ENCODE measurements at places on chromosomes 4 and X.
A peak's percentile ranks its signal among the peaks of the same experiment; 100 is the strongest.

DNA sequence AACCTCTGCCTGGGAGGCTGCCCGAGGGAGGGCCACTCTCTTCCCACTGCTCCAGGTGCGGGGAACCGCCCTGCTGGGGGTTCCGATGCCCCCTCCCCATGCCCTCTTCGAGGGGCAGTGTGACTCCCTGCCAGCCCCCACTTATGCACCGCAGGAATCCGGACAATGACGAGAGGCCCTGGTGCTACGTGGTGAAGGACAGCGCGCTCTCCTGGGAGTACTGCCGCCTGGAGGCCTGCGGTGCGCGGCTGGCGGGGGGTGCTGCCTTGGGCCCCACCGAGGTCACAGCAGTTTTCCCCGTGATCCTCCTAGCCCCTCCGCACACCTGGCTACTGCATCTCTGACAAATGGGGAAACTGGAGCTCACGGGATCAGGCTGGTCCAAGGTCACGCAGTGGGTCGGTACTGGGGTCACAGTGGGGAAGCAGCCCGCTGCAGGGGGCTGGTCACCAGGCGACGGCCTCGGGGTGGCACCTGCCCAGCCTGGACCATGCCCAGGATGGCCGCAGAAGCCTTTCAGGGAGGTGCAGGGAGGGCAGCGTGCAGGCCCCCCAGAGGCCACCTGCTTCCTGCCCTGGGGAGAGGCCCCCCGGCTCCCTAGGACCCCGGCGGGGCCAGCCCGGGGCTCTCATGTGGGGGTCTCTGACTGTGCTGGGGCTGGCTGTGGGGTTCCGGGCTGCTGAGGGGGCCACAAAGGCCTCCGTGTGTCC, 3.5 kb downstream of the HGFAC start:
- no peak for DNase-seq

- DNase-seq, result no peak
These were observed 110.7 kb downstream of the ARAP2 start for GRCh38 chr4:36133658-36134057.

DNA sequence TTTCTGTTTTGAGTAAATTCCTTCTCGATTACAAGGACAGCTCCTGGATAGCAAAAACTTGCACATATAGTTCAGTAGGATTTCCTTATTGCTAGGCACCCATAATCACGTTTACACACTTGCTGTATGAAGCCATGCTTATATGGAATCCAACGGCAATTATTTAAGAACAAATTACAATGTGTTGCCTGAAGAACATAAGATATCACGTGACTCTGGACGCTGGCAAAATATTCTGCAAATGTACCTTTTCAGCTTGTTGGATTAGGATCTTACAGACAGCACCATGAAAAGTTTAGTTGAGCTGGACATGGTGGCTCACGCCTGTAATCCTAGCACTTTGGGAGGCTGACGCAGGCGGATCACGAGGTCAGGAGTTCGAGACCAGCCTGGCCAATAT, 17.4 kb downstream of the MFAP3L start:
- DNase-seq, result no peak

DNA sequence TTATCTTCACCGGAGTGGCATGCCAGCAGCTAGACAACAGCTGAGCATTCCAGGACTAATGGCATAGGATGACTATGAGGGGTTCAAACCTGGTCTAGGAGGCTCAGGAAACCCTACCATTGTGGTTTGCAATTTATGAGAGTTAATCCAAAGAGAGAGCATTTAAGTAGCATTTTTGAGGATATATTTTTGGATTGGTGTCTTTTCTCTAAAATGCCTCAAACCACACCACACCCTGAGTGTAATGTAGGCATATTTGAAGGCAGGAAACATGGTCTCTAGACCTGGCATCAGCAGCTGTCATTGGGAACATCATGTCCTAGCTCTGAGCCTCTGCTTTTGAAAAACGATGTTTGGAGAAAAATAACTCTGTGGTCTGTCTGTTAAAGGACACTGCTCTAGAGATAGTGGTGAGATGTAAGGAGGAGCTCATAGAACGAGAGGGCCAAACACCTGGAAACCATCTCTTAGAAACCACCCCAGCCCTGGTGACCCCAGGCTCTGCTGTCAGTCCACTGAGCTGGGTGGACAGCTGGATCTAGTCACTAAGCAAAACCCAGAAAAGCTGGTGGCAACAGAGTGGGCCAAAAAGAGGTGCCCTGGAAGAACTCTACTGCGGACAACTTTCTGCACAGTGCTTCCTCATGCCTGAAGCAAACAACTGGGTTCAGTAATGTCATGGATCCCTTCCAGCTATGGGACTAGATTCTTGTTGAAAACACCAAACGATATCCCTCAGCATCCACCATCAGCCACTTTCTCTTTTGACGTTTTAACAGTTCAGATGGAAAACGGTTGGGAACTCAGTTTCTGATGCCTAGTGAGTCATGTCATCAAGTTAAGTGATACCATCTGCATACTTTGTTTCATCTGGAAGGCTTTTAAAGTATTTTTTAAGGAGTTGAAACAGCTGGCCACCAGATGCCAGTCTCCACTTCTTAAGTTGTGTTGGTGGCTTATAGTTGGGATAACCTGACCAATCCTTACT, 100.2 kb upstream of the C1QTNF7 start:
- DNase-seq, result no peak

GRCh38 chrX:97616883-97617530, 733.3 kb downstream of the RPA4 start:
- no peak for DNase-seq

DNA sequence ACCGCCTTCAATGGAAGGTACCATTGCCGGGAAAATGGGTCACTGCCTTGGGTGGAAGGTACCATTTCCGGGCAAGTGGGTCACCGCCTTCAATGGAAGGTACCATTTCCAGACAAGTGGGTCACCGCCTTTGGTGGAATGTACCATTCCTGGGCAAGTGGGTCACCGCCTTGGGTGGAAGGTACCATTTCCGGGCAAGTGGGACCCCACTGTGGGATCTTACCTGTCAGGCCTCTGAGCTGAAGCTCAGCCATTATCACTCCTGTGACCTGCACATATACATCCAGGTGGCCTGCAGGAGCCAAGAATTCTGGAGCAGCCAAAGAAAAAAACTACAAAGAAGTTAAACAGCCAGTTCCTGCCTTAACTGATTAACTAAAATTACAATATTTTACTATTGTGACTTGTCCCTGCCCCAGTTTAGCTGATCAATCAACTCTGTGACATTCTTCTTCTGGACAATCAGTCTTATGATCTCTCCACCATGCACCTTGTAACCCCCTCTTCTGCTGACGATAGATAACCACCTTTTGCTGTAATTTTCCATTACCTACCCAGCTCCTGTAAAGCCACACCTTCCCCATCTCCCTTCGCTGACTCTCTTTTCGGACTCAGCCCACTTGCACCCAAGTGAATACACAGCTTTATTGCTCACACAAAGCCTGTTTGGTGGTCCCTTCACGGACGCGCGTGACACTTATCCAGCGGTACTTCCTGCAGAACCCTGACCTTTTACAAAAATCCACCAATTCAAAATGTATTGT, 313.2 kb downstream of the DHRSX start:
- no peak for DNase-seq

DNA sequence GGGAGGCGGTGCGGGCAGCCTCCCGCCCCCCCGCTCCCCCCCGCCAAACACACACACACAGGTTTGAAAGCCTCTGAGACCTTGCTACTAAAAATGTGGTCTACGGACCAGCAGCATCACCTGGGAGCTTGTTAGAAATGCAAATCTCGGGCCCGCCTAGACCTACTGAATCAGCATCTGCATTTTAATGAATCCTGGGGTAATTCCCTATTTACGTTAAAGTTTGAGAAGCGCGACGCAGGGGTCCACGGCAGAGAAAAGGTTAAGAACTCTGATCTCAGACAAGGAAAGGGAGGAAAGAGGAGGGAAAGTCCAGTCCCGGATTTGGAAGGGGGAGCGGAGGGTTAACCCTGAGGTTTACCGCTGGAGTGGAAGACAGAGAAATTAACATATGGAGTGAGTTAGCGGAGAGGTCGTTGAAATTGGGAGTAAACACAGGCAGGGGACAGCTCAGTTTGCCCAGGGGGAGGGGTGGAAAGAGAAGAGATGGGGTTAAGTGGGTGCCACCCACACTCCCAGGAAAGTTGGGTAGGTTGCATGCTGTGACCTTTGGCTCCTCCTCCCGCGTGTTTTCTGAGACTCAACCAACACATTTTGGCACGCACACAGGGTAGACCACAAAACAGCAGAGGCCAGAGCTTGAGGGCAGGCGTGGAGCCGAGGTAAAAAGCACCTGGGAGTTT, 483.6 kb downstream of the BCOR start:
- peak; percentile 53 for DNase-seq

- no peak for DNase-seq
These were observed 21.9 kb downstream of the AP1AR start for GRCh38 chr4:112253382-112254000.

DNA sequence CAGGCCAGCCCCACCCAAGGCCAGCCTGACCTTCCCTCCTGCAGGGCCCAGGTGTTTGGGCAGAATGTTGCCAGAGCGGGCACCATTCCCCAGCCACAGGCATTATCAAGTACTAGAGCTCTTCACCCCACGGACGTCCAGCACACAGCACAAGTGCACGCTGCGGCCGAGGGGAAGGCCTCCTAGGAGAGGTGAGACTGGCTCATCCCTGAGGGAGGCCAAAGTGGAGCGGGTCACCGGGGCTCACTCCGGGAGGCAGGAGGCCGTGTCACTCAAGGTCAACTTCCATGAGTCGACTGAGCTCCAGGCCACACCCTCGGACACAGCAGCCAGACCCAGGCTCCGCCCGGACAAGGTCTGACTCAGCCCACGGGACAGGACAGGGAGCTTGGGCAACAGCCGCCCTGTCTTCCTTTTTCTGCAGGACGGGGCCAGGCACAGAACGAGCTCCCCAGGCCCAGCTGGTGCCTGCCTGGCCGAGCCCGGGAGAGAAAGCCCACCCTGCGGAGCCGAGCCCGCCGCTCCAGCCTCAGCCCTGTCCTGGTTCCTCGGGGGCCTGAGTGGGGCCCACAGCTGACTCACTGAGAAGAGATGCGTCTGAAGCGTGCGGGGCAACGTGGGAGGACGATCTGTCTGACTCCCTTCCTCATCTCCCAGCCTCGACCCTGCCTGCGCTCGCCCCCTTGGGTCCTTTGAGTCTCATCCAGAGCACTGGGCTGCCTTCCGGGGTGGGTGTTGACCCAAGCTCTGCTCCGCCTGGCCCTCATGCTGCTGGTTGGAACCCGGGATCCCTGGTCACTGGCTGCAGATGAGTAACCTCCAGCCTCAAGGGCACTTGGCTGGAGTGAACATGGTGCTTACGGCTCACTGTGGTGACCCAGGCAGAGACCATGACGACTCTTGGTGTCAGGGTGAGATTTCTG, 1.6 kb downstream of the SLC49A3 start:
- DNase-seq, result no peak

- DNase-seq, result no peak
These were observed 215.8 kb upstream of the LEF1 start for GRCh38 chr4:108384544-108384943.

GRCh38 chr4:8920969-8921368, 49.3 kb upstream of the HMX1 start:
- no peak for DNase-seq

DNA sequence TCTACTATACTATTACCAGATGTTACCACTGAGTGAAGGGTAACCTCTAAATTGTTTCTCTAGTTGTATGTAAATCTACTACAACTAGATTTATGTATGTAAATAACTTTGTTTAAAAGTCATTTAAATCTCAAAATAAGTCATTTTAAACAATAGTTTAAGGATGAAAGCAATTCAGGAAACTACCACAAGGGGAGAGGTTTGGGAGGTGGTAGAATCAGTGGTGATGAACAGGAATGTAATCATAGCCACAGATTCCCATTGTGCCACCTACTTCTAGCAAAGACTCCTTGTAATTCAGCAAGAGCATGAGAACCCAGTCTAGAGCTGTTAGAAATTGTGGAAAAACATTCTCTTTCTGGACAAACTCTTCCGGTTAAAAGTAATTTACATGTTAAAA, 234.6 kb downstream of the SLC7A11 start:
- no peak for DNase-seq

DNA sequence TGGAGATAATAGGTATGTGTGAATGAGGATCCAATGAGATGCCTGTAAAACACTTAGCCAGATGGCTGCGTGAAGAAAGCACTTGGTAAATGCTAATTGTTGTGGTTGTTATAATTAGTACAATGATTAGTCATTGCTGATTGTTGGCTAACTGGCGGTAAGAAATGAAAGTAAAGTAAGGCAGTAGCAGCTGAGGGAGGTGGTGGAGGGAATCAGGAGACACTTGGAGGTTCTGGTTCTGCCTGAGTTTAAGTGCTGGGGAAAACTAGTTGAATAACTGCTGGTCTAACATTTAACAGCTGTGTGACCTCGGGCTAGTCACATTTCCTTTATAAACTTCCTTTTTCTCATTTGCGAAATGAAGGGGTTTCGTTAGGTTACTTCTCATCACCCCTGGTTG, 30.9 kb downstream of the CD38 start:
- DNase-seq, result no peak

- DNase-seq, result peak; percentile 35
These were observed 13.0 kb downstream of the RGS12 start for GRCh38 chr4:3305610-3306371.

- DNase-seq, result no peak
These were observed 51.5 kb upstream of the TBC1D9 start for GRCh38 chr4:140807491-140808252.

GRCh38 chrX:24838629-24839028, 144.9 kb downstream of the POLA1 start:
- DNase-seq, result peak; percentile 28

DNA sequence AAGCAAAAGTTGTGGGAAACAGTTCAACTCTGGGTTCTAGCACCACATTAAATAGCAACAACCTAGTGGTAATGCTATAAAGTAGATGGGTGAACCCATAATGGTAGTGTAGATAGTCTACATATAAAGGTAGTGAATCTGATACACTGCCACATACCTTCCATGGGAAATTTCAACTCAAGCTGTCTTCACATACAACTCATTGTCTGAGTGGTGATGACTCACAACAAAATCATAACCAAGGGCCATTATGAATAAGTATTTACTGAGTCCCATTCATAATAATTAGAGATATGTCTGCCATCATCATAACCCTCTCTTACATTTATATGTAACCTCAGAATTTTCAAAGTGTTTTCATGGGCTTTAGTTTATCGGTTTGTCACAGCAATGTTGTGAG, 34.8 kb downstream of the EGF start:
- DNase-seq, result no peak

DNA sequence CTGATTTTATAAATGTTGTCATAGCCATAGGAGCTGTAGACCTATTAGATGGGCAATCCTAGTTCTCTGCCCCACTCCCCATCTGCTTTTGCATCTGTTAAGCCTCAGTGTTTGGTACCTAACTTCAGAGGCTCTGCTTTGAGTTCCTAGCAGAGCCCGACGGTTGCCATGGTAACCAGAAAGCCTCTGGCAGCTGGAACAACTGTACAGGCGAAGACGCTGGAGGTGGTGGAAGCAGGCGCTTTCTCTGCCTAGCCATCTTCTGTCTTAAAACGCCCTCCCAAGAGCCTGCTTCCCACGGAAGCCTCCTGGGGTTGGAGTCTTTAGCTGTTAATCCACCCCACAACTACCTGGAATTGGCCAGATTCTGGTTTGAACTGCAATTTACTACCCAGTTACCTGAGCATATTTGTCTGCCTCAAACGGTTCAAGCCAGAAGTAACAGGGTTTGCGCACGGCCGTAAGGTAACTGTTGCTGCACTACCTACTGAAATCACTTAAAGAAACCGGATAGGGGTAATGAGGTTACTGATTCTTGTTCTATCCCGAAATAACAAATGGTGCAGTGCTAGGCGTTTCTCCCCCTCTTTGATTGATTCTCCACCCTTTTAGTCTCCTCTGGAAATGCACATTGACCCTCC, 1.0 kb upstream of the GABRG1 start:
- DNase-seq, result peak; percentile 55

- no peak for DNase-seq
These were observed 170.8 kb upstream of the GALNT7 start for GRCh38 chr4:172997856-172998255.

GRCh38 chr4:30181512-30181911, 538.7 kb upstream of the PCDH7 start:
- DNase-seq, result peak; percentile 22
